Stimulated activated naive CD8-positive, alpha-beta T cell treated with anti-CD3 and anti-CD28 coated beads, Interleukin-15, Interleukin-2, amounts not matched to agents 100 U/mL and 50 U/mL, for 24 hours (primary cell): ENCODE measurements at places on chromosomes 2 and 18.

DNA sequence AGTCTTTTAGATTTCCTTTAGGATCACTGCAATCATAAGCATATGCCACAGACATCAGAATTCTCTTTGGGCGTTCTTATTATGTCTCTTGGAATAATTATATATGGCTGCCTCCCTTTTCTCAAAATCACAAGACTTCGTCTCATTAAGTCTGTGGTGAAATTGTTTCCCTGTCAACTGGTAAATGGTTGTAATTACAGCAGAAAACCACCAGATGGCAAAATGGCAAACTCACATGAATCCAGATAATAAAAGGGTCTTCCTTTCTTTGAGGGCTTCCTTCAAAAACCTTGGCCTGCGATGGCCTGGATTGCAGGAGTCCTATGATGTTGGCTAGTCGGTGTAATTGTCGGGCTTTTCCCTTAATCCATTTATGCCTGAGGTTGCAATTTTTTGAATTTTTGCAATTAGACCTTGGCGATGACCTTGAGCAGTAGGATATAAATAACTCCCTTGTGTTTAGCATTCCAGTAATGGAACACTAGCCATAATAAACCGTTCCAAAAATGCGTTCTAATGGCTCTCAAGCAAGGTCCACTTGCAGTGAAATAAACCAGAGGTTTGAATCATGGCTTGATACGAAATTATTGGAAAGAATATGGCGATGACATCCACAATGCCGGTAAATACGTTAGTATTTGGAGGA, 656.4 kb downstream of the MBD2 start:
- DNase-seq = no peak

- no peak for DNase-seq
These were observed 4.5 kb upstream of the C18orf32 start for GRCh38 chr18:49491534-49491856.

DNA sequence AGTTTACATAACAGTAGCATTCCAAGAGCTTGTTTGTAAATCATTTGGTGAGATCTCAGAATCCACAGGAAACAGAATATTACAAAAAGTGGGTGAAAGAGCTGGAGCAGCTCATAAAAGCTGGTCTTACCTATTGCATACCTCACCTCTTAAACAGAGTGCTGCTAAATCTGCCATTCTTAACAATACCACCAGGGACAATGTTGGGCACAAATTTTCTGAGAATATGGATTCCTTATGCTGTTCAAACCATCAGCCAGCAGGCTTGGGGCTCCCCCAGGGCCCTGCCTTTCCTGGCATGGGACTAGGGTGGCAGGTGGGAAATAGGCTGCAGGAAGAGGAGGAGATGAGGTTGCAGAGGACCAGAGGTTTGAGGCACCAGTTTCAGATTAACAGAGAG, 55.6 kb downstream of the TGFA start:
- DNase-seq = no peak

GRCh38 chr2:98822301-98823164, 91.6 kb upstream of the MGAT4A start:
- peak; percentile 75 for DNase-seq

DNA sequence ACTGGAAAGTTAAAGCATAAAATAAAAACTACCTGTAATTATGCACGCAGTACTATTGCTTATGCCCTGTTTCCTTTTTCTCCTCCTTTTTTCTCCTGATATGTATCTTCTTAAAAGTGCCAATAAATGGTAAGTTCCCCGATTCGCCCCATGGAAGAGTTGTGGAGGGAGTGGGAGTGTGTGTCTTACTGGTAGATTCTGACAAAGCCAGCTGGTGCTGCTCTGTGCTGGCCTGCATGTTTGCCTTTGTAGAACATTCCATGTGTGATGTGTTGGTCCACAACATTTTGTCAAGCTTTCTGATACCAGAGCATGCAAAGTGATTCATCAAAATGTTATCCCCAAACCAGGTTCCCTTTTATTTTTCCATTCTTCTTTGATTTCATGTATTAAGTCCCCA, 356.9 kb upstream of the RAB12 start:
- DNase-seq = no peak

GRCh38 chr2:18950361-18950851, 361.0 kb upstream of the NT5C1B start:
- DNase-seq = no peak

- no peak for DNase-seq
These were observed 278.6 kb downstream of the SLC8A1 start for GRCh38 chr2:40173276-40173675.

GRCh38 chr2:205714058-205714776, 31.9 kb downstream of the NRP2 start:
- DNase-seq = peak; percentile 23

DNA sequence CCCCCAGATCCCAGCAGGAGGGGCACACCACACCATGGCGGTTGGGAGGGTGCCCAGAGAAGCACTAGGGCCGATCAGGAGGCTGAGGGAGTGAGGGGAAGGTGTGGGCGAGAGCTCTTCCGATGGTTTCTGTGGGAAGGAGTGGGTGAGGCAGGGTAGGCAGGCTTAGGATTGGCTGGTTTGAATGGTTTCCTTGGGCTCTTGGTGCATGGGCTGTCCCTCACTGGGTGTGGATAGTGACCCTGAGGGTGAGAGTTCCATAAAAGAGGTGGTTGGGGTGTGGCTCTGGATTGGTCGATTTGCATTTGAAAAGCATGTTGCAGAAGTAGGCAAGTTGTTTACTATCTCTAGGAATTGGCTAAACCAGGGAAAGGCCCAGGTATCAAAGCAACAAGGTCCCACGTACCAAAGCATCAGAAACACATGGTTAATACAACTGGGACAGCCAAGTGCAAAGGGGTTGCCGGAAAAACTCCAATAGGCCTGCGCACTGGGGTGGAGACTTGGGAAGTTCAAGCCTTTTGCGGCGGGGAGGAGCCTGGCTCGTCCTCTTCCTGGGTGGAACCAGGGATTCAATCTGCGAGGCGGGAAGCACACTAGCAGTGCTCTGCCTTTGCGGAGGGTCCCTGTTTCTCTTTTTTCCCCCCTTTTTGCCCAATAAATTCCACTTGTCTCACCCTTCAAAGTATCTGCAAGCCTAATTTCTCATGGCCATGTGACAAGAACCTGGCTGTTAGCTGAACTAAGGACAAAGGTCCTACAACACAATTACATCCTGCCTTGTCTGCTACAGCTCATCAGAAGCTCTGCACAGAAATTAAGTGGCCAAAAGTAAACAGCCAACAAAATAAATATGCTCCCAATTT, 43.2 kb downstream of the IL1R2 start:
- no peak for DNase-seq

DNA sequence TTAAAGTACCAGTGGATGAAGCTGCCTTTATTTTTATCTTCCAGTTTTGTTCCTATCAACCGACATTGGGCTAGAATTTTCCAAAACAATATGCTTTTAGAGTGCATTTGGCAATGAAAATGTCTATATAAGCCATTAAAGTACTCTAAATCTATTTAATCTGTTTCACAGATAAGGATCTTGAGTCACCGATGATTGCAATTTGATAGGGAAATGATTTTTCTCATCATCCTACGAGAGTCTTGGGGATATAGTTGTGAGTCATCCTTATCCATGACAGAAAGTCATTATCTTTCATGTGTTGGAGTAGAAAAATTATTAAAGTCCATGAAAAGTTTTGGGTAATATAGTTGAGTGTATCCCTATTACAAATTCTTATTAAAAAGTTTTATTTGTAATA, 26.1 kb downstream of the SLC39A10 start:
- no peak for DNase-seq

DNA sequence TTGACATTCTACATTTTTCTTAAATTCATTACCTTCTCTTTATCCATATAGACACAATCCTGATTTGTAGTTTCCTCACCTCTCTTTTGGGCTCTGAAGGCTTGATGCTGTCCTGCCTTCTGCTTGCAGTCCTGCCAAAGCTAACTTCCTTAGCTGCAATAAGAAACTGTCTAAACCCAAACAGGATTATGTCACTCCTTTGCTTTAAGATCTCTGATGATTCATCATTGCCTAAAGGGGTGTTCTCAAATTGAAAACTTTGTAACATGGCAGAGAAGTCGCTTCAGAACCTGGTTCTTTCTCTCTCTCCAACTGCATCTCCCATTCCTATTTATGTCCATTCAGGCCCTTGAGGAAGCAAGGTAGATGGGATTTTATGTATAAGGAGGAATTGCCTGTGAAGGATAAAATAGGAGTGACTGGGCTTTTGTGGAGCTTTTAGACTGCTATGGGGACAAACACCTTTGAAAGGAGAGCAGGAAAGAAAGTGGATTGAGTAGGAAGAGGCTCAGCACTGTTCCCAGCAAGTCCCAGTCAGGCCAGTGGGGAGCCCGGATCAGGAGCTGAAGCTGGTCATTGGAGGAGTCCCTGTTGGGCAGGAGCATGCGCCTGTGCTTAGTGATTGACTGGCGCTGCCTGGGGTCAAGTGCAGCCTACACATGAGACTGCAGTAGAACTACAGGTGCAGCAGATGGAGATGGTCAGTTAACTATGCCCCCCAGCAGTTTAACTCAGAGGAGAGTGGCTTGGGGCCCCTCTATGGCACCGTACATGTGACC, 390.6 kb downstream of the CTNNA2 start:
- no peak for DNase-seq
